CD4-positive, alpha-beta T cell treated with Interferon alpha-2 for 1 hour (primary cell): ENCODE measurements at places on chromosomes 3 and 15.

GRCh38 chr15:74044267-74045110, 37.9 kb downstream of the GOLGA6A start:
- no peak for DNase-seq

GRCh38 chr3:64379221-64379620, 154.0 kb upstream of the PRICKLE2 start:
- no peak for DNase-seq

DNA sequence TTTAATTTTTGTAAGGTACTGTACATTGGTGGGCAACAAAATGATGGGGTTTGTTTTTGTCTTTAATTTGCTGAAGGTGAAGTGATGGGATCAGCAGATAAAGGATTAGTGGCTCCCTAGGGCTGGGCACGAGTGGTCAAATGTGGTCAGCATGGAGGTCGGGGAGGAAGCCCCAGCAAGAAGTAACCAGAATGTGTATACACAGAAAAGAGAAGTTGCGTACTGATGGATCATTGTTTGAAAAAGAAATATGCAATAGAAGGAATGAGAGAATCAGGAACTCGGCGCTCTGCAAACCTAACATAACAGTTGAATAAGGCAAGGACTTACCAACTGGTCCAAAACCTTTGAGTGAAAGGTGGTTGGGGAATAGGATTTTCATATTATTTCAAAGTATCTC, 1.5 kb downstream of the TMOD2 start:
- DNase-seq = no peak

DNA sequence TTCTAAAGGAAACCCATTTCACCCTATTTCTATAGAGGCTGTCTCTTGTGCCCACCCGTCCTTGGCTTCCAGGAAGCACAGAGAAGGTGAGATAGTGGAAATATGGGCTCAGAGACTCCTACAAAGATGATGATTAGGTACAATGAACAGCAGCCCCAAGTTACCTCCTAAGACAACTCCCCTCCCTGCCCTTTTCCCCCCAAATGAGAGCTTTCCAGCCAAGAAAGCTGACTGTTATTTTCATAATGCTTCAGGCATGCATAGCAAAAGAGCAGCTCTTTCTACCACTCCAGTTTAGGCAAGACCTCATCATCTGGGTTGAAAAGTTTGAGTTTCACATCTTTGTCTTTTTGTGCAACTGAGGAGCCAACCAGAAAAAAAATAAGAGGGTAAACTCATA, 248.8 kb upstream of the ADAMTS9 start:
- no peak for DNase-seq

DNA sequence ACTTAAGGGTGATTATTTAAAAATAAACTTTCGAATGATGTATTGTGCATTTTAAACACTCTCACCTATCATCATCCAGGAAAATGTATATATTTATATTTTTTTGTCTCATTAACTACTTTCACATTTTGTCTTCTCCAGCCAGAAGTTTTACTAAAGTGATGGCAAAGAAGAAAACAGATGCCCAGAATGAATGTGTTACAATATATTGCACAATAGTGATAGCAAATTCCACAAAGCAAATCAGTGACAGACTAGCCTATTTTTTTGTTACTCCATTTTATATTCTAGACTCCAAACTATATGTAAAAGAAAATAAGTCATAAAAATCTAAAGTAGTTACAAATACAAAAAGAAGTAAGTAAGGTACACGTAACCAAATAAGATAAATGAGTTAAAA, 414.7 kb downstream of the EPHA3 start:
- no peak for DNase-seq

GRCh38 chr15:51223771-51224229, 114.6 kb downstream of the CYP19A1 start:
- no peak for DNase-seq

- DNase-seq = no peak
These were observed 115.9 kb downstream of the IQSEC1 start for GRCh38 chr3:12957339-12957738.

DNA sequence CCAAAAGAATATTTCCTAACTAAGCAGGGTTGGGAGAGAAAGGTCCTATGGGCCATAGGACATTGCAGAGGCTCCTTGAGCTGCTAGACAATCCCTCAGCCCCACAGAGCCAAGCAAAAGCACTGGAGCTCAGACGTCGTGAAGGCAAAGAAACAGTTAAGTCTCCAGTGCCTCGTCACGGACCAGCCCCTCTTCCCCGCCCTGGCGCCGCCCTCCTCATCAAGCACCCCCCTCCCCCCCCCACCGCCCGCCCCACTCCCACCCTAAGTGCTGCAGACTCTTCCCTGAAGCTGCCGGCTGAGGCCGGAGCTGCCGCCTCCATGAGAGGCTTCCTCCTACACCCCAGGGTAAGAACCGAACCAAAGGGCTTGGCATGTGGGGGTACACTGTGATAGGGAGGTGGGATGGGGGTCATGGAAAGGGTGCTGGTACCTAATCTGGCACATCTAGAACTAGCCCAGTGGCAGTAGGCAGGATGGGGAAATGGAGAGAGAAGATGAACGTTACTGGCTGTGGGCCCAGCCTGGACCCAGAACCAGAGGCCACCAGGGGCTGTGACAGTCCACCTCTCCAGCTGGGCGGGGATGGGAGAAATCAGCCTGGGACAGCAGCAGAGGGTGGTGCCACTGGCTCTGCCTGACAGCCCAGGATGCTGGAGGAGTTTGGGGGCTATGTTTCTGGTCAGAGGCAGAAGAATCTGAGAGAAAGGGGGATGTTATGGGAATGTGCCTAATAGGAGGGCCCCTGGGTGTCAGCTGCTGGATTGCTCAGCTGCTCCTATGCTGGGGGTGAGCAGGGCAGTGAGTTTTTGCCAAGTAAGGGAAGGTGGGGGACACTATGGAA, at the start of gene MAP1A:
TSS of gene MAP1A (plus strand) at position 255 of the 843 bp plus-strand sequence. CDS start 3,866 bp downstream, outside the sequence.
- no peak for DNase-seq

- no peak for DNase-seq
These were observed 1.2 kb downstream of the TRH start for GRCh38 chr3:129975705-129976048.

GRCh38 chr15:70627734-70628548, 135.4 kb downstream of the UACA start:
- no peak for DNase-seq

GRCh38 chr3:105367063-105367405, 325 bp downstream of the ALCAM start:
- peak; percentile 8 for DNase-seq

DNA sequence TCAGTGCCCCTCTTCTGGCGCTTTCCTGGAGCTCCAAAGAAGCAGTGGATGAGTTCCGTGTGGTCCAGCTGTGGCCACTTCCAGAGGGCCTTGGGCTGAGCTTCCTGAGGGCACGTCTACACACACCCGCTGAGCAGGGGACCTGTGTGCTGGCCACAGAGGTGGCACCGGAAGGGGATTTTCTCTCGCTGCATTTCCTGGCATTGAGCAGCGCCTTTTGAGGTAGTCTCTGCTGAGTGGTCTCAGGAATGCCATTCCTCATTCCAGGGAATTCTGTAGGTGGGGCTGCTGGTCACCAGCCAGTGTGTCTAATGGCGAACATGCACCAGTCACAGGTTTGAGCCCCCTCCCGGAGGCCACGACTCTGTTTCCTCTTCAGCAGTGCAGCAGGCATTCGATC, 48.1 kb downstream of the AMOTL2 start:
- no peak for DNase-seq

- no peak for DNase-seq
These were observed 46.2 kb downstream of the ADAMTSL3 start for GRCh38 chr15:83700082-83700481.

- DNase-seq = no peak
These were observed 13.5 kb downstream of the SEMA4B start for GRCh38 chr15:90214553-90215196.

DNA sequence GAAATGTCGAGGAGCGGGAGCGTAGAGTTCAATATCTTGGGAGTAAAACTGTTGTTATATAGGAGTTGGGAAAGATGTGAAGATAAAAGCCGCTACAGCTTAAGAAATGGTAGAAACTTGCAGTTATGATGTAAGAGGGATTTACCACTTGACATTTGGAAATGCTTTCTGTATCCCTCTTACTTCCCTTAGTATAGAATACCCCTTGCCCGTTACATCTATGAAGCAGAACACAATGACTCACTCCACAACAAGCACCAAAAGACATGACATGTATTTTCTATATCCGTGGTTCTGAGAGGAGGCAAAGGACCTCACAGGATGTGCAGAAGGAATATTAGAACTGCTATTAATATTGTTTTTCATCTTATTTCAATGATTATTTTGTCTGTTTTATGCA, 254.2 kb upstream of the NR2F2 start:
- DNase-seq = no peak

GRCh38 chr15:88603885-88604284, 17.3 kb upstream of the AEN start:
- no peak for DNase-seq

DNA sequence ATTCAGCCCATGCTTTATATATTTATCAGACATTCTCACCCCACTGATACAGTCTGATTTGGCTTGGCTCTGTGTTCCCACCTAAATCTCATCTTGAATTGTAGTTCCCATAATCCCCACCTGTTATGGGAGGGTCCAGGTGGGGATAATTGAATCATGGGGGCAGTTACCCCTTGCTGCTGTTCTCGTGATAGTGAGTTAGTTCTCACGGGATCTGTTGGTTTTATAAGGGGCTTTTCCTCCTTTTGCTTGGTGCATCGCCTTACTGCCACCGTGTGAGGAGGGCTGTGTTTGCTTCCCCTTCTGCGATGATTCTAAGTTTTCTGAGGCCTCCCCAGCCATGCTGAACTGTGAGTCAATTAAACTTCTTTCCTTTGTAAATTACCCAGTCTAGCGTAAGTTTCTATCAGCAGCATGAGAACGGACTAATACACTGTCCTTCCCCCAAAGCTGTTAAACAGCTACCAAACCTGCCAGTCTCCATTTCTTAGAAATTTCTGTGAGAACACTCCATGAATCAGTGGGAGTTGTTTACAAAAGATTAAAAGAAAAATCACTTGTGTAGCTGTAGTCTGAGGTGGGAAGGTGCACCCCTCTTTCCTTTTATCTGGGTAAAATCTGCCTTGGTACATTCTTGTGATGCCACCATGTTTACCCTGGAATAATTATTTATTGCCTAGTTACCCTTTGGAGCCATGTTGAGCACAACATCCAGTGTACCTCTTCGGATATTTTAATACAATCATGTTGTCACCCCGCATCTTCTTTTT, 160.5 kb downstream of the THSD4 start:
- no peak for DNase-seq
